ENCODE measurements at places on chromosomes 16 and 17.

DNA sequence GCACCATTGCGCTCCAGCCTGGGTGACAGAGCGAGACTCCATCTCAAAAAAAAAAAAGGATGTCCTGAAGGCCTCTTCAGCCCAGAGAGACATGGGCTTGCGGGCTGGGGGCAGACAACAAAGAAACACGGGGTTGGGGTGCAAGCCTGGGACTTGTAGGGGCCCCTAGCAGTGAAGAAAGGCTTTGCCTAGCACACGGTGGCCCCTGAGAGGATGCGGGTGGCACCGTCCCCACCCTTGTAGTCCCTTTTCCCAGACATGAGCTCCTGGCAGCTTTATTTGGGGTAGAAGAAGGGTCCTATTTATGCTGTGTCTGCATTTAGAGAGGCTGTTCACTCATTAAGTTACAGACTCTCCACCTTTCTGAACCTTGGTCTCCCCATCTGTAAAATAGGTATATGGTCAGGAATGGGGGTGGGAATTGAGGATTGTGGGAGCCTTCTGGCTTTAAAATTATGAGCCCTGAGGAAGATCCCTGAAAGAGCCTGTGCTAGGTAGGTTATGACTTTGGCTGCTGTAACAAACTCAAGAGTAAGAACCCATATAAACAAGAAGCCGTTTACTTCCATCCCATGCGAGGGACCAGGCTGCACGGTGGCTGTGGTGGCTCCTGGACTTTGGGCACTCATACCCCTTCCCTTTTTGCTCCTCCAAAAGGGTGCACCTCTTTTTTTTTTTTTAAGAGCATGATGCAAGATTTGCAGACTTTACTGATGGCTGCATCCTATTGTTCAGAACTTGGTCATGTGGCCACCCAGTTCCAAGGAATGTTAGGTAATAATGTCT is 20.6 kb upstream of the ADGRG1 start:
- DNase-seq: no peak

DNA sequence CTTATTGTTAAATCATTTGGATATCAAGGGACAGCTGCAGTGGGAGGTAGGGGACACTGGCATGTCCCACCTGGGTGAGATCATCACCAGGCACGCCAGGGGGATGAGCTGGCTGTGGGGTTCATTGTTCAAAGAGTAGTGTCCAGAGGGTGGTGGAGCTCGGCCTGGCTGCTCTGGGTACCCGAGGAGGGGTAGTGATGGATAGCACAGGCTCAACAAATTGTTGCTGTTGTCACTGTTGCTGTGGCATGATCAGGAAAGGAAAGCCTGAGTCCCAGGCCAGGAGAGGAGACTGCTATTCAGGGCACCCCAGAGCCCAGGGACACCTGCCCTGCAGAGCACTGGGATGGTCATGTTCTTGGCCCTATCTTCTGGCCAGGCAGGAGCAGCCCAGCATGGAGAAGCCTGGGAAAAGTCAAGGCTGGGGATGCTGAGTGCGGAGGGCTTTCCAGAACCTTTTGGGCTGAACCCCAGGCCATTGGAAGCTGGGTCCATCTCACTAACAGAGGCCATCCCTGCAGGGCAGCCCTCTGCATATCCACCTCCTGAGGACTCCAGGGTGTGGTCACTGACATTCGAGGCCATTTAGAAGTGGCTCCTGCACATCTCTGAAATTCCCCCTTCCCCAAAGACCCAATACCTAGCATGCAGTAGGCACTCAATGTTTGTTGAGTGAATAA is 12.1 kb downstream of the BEAN1 start:
- no peak for DNase-seq

GRCh38 chr17:63809970-63810369 is 17.3 kb upstream of the PSMC5 start:
- DNase-seq: no peak

DNA sequence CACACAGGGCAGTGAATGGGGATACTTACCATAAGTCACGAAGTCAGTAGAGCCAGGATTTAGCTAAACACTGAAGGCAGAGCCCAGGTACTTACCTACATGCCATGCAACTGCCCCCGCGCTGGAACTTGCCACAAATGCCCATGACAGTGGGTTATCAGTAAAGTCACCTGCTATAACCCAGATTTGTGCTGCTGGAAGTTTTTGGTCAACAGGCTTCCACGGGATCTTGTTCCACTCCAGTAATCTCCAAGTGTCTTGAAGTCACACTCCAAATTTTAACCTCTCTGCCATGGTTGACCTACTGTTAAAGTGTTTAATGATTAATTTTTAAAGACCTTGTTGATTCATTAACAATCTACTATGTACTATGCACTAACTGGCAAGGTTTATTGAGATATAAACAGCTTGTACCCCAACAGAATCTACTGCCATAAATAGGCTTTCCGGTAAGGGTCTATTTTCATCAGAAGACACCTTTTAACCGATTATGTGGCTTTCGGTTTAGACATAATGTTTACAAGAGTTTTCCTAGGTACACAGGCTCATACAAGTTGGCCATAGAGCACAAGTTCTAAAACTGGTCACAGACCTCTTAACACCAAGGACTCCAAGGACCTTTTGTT is 6.3 kb upstream of the SLC5A11 start:
- no peak for DNase-seq

DNA sequence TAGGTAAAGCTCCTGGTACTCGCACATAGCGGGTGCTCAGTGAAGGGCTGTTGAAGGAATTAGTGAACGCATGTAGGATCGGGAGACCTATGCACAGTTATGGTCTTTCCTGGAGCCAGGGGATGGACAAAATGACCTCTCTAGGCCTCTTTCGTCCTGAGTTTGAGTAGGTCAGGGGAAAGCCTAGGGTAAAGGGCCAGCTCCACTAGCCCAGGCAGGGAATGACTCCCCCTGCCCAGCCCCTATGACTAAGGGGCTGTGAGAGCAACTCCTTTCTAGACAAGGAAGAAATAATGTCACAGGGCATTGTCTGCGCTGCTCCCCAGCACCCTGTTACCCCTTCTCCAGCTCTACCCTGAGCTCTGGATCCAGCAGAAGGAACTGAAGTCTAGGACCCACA is 24.6 kb upstream of the FMNL1 start:
- DNase-seq: no peak

DNA sequence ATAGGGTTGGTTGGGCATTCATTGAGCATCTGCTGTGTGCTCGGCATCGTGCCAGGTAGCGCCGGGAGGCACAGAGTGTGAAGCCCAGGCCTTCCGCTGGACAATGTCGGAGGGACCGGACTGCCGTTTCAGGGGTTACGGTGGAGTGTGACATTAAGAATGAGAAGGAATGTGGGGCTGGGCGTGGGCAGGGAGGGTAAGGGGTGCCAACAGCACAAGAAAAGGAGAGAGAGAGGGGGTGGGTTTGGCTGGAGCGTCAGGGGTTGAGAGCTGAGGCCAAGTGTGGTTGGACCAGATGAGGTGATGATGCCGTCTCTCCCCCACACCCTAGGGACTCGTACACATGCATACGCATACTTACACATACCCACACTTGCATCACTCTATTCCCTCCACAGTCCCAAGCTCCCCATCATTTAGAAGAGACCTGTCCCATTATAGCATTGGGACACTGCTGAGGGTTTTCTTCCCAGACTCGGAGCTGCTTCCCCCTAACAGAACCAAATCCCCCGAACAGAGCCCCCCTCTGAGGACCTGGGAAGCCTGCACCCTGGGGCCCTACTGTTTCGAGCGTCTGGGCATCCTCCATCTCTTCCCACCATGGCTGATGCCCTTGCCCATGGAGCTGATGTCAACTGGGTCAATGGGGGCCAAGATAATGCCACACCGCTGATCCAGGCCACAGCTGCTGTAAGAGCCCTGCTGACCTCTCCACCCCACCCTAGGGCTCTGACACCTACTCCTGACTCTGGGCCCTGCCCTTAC is 3.3 kb upstream of the KCTD11 start:
- no peak for DNase-seq

DNA sequence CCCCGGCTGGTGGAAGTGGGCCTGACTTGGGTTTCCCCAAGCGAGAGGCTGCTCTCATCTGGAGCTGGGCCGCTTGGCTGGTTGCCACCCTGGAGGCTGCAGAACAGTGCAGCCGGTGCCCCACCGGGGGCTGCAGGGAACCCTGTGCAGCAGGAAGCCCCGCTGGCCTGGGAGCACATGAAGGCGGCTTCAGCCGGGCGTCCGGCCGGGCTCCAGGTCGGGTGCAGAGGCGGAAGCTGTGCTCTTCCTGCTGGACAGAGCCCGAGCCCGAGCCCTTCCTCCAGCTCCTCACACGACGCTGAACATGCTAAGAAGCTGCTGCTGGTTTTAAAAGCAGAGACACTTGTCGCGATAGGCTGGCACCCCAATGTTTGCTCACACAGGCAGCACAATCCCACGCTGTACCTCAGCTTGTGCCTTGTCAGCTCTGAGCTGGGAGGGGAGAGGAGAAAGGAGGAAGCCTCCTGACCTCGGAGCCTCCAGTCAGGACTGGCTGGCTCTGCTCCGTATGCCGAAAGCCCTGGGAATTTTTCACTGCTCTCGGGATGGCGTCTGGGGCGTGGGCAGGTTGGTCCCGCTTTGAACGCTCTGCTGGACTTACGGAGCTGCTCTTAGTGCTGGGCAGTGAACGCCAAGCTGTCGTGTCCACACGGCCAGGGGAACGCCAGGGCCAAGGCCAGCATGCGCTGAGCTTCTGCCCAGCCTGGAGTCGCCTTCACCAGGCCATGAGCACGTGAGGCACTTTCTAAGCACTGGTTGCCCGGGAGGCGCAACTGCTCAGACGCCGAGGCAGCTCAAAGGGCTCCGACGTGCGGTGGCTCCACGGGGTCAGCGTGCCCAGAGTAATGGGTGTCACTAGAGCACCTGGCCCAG is 8.8 kb downstream of the CDK5R1 start:
- DNase-seq: no peak

GRCh38 chr17:17780922-17781590 is 55.7 kb downstream of the SREBF1 start:
- DNase-seq: no peak

GRCh38 chr16:88973007-88973410 is 4.0 kb downstream of the CBFA2T3 start:
- DNase-seq: no peak

- no peak for DNase-seq
These were observed 219.4 kb downstream of the MAF start for GRCh38 chr16:79380995-79381602.

GRCh38 chr17:40986920-40987319 is 2.8 kb upstream of the KRT40 start:
- DNase-seq: no peak

DNA sequence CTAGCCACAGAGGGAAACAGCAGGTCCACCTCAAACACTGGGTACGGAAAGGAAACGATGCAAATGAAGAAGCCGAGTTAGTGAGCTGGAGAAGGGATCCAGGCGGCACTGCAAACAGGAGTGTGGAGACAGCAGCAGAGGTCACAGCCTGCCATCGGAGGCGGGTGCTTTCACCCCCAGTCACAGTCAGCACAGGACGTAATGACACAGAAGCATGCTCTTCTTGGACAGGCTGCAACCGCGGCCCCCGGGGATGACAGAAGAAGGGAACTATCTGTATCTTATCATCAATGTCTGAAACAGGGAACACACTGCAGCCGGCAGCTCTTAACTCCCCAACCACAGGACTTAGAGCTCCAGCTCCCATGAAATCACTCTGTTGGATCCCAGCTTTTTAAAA is 16.1 kb upstream of the SLC38A8 start:
- no peak for DNase-seq

GRCh38 chr16:76396977-76397376 is 119.8 kb downstream of the CNTNAP4 start:
- DNase-seq: no peak

DNA sequence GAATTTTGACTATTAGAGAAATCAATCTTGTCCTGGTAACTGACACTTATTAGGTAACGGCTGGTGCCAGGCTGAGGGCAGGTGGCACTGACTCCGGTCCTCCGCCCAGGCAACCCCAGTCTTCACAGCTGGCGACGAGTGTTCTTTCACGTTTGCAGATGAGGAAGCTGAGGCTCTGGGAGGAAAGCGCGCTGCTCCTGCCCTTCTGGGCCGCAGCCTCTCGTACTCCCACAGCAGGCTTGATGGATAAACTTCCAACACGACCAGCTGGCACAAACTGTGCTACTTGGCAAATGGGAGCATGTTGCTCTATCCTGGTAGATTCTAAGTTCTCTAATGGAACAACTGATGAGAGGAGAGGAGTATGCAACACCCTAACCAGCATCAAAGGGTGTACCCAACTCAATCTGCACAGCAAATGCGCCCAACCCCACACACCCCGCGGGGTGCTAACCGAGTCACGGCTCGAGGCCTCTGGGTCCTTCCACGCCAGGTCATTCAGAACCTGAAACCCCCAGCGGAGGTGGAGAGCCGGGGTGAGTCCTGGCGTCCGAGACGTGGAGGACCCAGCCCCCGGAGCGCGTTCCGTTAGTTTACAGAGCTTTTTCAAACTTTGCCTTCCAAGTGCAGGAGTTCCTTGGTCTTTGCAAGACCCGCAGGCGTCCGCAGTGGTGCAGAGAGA is 477 bp upstream of the SLC47A1 start:
- no peak for DNase-seq

DNA sequence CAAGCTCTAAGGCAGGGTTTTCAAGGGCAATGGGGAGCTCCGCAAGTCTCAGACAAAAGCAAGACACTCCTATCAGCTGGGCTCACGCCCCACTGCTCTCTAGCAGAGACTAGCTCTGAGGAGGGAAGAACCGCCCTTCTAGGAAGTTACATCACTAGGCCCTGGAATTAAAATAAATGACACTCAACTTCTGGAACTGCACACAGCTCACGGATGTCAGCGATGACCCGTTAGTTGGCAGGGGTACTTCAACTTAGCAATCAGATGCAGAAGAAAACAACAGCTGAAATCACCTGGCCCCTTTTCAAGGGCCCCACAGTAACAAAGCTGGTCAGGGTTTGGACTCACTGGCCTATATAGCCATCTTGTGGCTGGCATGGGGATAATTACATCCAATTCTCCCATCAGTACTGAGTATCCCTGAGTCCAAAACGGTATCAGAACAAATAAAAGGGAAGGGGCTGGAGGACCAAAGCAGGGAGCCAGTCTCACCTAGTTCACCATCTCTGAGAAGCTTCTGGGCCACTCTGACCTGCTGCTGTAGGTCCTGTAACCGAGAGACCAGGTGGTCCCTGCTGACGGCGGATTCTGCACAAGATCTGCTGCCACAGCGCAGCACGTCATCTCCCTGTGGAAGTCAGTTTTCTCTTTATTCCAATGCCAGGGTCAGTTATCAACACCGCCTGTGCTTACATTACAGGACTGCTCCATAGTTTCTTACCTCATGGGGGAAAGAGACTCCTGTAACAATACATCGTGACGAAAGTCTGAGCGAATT is 22.2 kb downstream of the SERPINF1 start:
- no peak for DNase-seq

DNA sequence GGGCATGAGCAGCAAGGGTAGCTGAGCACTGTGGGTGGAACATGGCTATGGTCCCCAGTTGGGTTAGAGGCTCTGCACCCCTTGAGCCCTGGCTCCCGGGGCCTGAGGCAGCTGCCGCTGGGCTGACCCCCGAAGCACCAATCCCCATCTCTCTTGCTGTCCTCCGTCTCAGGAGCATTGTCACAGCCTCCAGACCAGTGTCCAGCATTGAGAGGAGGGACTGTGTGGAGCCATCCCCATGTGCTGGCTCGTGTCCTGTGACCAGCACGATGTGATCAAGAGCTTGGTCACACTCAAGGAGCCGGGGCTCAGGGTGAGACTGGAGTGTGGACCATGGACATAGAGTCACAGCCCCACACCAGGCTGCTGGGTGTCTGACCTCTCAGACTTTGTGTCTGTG is 2.9 kb downstream of the SMTNL2 start:
- no peak for DNase-seq

GRCh38 chr16:55811811-55812210 is 21.1 kb downstream of the CES1 start:
- DNase-seq: no peak

- DNase-seq: no peak
These were observed 621.0 kb downstream of the WWOX start for GRCh38 chr16:78720416-78720815.

- DNase-seq: no peak
These were observed 100.7 kb downstream of the LYRM1 start for GRCh38 chr16:21001262-21001661.
